ENCODE measurements at places on chromosomes 13 and 19.

GRCh38 chr19:5567970-5568407 is 236 bp upstream of the TINCR start:
- DNase-seq = no peak

DNA sequence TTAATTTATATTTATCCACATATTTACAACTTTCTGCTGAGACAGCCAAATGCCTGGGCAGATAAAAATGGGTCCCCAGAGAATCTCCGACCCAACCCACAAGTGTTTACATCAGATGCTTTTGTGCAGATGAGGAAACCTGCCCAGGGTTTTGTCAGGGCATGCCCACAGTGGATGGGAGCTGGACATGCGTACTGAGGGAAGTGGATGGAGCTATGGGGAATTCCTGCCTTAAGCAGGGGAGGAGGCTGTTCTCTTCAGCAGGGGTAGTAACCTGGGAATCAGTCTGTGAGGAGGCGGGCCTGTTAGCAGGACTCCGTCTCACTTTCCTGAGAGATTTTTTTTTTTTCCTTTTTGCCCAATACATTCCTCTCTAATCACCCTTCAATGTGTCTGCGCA is 122.9 kb downstream of the RFC3 start:
- DNase-seq = no peak

DNA sequence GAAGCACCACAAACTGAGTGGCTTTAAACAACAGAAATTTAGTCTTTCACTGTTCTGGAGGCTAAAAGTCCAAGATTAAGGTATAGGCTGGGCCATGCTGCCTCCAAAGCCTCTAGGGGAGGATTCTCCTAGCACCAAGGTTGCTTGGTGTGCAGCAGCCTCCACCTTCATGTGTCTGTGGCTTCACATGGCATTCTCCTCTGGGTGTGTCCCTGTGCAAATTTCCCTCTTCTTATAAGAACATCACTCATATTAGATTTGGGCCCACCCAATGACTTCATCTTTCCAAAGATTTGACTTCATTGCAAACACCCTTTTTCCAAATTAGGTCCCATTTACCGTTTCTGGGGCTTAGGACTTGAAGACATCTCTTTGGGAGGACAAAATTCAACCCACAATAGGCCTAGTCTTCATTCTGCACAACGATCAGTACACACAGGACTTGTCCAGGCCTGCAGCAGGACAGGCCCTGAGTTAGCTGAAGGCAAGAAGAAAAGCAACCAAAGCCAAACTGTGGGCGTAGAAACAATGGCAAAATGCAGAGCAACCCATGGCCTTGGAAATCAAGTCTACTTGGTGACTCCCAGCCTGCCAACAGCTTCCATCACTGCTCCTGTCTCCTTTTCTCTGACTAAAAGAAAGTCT is 521.2 kb upstream of the NBEA start:
- no peak for DNase-seq

- no peak for DNase-seq
Measured at GRCh38 chr19:16366433-16367260, 42.0 kb downstream of the KLF2 start.

DNA sequence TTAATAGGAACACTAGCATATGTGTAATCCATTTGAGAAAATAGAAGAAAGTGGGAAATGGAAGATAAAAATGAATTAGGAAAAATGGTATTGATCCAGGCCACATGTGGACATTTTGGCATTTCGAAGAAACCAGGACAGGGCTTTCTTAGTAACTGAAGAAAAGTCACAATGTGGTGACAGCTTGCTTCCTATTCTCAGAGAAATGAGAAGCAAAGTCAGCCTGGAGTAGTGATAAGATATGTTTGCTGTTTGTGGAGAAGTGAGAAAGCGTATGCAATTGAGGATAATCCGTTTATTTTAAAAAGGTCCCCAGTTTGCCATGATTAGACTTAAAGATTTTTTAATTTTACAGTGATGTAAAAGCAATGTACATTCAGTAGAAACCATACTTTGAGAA is 127.9 kb downstream of the SLITRK6 start:
- no peak for DNase-seq

DNA sequence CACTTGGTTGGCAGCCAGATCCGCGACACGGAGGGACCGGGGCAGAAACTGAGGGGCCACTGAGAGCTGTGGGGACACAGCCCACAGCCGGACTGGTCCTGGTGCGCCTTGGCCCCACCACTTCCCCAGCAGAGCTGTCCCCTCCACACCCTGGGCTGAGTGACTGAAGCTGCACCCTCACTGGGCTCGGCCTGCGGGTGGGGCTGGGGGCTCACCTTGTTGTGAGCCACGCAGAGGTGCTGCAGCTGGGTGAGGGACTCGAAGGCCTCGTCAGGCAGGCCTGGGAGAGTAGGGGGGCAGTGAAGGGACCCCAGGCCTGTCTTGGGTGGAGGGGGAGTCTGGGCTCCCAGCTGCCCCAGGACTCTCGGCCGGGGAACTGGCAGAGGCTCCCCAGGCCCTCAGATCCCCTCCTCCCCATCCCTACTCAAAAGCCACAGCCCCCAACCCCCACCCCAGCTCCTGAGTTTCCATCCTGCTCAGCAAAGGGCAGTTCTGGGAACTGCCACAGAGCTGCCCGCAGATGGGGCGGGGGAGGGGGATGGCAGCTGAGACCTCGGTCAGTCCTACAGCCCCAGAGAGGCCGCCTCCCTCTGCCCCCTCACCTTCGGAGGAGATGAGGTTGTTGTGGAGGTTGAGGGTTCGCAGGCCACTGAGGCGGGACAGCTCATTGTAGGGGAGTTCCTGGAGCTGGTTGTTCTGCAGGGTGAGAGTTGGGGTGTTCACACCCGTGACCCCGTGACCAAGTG is 2.3 kb downstream of the PODNL1 start:
- no peak for DNase-seq

GRCh38 chr19:16389848-16390247 is 65.2 kb downstream of the KLF2 start:
- no peak for DNase-seq

DNA sequence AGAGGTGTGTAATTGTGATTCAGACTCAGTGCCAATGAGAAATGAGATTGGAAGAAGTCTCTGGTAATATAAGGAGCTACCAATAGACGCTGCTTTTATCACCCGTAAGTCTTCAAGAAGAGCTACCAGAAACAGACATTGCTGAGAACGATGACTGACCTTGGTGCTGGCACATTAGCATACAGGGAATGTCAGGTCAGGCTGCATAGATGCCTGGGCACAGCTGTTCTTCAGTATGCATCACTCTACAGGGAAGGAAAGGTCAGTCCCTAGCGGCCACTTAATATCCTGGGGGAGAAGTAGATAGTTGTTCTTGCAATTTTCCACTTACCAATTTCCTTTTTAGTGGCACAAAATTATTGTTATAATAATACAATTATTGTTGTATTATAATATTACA is 380.4 kb downstream of the PCDH9 start:
- DNase-seq = no peak

DNA sequence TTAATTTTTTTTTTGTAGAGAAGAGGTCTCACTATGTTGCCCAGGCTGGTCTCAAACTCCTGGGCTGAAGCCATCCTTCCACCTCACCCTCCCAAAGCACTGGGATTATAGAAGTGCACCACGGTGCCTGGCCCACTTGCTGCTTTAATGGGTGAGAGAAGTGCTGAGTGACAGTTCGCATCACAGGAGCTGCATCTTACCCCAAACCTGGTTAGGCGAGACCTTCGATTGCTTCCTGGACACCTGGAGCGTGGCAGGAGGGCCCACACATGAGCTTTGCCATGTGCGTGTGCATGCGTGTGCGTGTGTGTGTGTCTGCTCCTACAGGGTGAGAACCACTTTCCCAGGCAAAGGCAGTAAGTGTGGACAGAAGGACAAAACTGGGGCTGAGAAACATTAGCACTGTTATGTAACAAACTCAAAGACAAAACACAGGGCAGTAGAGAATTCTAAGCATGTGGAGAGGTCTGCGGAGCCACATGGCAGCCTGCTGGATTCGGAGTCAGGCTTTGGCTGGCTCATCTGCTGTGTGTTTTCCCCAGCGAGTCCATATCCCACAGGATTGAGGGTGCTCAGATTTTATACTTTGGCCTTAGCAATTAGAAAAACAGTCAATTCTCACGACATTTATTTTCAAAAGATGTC is 11.7 kb upstream of the MTIF3 start:
- DNase-seq = no peak

DNA sequence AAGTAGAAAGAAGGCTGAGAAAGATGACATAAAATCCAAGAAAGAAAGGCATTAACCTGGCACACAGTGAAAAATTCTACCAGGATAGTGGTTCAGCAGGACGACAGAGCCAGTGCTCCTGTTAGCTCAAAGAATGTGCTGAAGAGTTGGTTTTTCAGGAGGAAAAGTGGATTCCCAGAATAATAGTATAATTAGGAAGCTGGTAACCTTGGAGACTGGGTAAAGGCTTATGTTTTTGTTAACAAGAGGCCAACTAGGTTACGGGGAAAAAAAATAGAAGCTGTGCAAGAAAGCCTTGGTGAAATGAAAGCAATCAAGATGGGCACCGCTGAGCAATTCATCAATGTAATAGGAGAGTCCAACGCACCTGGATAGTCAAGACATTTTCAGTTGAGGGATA is 54.7 kb downstream of the SLC15A1 start:
- DNase-seq = no peak

- no peak for DNase-seq
Measured at GRCh38 chr19:48795685-48796070, 15.2 kb downstream of the BCAT2 start.

GRCh38 chr13:99406799-99407201 is 94.5 kb upstream of the TM9SF2 start:
- no peak for DNase-seq

DNA sequence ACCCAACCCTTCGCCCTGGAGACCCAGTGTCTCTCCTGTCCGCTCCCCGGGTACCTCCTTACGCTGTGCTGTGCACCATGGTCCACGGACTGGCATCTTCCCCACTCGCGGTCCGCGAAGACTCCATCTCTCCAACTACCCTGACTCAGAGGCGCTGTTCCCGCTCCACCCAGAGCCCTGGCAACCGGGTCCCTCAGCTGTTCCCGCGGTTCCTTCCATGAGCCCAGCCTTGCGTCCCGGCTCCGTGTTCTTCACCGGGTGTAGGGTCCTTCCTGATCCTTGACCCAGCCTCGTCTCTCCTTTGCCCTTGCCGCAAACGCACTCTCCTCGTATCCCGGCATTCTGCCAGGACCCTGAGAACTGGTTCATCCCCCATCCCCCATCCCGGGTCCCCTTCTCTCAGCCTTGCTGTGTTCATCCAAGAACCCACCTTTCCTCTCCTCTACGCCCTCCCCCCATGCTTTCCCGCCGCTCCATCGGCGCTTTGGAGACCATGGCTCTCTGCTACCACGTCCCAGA is 664 bp downstream of the ICAM5 start:
- DNase-seq = no peak

DNA sequence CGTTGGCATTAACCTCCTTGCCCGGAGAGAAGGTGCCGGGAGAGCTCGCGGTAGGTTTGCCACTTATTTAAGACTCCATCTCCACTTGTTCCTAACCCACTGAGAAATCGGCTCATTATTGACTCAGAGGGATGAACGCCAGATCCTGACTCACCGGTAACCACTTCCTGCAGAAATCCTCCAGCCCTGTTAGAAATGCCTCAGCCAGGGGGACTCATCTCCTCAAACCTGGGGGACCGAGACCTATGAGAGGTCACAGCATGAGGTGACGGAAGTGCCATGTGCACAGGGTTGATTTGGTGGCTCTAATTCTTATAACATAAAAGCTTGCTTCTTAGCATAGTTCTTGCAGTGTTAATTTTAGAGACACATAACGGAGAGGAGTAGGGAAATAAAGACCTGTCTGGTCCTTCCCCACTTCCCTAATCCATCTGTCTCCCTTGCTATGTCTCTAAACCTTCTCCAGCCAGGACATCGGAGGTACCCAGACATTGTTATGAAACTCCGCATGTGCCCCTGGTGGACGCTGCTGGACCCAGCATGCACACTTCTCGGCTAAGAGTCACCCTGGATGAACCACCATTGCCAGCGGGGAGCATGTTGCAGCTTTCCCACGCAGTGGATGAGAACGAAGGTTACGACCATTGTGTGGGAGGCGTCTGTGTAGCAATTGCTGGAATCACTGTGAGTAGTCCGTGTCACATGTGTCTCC is 158.9 kb downstream of the EFNB2 start:
- DNase-seq = no peak

DNA sequence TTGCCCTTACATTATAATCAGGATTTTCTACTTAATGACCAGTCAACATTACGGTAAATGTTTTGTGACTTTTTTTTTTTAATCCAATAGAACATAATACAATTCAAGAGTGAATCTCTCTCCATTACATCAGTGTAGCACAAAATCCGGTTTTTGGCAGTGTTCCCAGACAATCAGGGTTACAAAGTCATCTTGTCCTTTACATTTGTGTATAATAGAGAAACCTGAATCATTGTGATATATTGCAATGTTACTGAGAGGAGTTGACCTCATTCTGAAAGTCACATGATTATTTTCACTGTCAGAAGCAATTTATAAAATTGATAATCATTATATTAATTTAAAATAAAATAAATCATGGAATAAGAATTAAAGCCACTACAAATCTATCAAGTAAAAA is 1346.0 kb upstream of the SPRY2 start:
- DNase-seq = no peak

DNA sequence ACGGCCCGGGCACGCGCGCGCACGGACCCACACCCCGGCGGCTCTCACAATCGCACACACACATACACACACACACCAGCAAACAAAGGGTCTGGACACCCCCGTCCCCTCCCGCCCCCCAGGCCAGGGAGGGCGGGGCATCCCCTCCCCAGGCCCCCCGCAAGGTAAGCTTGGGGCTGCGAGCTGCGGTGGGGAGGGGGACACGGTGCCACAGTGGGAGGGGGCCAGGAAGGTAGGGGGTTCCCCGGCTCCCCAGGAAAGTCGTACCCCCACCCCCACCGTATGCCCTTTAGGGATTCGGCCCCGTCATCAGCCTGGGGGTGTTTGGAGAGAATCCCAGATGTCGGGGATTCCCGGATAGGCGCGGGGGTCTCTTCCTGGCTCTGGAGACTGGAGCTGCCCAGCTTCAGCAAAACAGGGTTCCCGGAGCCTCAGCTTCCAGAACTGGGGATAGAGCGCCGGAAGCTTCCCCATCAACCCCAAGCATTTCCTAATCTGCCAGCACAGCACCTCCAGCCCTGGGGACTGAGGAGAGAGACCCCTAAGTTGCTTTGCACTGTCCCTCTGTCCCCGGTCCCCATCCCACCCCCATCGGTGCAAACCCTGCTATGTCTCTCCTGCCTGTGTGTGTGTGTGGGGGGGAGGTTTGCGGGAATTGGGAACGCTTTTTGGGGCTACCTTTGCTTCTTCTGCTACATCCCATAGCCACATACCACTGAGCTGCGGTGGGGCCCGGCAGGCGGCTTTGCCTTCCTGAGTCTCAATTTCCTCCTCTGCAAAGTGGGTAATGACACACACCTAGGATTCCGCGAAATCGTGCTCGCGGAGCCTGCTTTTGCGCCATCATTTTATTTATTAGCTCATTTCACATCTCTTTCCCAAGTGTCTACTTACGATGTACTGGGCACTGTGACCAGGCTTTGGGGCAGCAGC is 1.8 kb upstream of the CDC37 start:
- DNase-seq = no peak
